HS-5 (cell line): ENCODE measurements at places on chromosomes 5 and 9.

DNA sequence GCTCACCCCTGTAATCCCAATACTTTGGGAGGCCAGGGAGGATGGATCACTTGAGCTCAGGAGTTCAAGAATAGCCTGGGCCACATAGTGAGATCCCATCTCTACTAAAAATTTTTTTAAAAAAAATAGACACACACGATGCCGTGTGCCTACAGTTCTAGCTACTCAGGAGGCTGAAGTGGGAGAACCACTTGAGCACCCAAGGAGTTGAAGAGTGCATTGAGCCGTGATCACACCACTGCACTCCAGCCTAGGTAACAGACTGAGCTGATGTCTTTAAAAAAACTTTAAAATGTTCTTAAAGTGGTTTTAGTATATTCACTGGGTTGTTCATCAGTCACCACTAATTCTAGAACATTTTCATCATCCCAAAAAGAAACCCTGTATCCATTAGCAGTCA lies 51.9 kb upstream of the RNF38 start:
- no peak for DNase-seq

GRCh38 chr9:16184964-16185646 lies 632.3 kb downstream of the CCDC171 start:
- DNase-seq: no peak

DNA sequence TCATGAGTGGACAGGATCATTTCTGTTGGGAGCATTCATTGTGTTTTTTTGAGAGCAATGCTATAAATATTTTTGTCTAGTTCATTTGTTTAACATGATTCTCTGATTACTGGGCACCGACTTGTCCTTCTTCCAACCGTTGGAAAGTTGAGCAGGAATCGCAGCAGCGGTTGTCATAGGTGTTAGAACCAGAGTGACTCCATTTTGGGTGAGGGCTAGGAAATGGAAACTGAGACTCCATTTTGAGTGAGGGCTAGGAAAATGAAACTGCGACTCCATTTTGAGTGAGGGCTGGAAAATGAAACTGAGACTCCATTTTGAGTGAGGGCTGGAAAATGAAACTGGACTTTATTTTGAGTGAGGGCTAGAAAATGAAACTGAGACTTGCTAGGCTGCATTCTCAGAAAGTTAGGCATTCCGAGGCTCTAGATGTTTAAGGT lies 100.6 kb downstream of the ICE1 start:
- peak; percentile 3 for DNase-seq

DNA sequence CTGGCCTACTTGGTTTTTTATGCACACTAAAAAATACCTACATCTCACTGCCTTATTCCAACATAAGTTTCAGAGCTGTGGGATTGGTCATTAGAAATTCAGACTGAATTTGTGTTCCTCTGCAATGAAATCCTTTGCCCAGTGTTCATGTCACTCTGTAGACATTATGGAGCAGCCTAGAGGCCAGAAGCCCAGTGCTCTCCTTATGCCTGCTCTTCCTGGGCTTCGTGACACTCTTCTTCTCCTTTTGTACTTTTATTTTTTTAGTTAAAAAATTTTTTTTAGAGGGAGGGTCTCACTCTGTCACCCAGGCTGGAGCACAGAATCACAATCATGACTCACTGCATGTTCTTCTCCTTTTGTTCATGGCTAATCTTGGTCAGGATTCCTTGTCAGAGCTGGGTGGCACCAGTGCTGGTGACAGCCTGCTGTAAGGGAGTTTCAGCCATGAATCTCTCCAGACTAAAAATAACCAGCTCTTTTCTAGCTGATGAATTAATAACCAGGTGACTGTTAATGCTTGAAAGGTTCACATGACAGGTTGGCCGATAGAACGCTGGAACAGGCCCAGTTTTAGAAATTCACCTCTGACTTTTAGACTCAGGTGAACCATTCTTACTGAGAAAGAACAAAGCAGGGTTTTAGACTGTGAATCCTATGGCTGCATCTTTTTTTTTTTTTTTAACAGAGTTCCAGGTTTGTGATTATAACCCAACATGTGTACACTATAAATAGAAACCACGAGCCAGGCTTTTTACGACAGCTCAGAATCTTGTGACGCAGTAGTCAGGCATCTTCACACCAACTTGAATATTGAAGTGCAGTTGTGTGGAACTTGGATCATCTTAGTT lies 34.1 kb upstream of the C5orf47 start:
- DNase-seq: peak; percentile 24

DNA sequence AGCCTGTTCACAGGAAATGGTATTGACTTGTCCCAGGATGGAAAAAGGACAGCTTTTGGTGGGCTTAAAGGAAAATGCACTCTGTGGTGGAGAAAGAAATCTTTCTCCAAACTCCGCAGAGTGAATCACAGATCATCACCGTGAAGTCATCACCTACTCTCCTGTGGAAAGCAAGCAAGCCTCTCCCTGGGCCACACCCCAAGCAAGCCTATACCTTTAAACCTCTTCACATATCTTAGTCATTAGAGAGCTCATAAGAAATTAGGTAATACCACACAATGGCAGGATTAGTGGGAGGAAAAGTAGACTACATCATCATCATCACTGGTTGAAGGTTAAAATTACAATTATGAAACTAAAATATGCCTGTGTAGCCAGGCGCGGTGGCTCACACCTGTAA lies 23.2 kb downstream of the TLE1 start:
- DNase-seq: no peak

DNA sequence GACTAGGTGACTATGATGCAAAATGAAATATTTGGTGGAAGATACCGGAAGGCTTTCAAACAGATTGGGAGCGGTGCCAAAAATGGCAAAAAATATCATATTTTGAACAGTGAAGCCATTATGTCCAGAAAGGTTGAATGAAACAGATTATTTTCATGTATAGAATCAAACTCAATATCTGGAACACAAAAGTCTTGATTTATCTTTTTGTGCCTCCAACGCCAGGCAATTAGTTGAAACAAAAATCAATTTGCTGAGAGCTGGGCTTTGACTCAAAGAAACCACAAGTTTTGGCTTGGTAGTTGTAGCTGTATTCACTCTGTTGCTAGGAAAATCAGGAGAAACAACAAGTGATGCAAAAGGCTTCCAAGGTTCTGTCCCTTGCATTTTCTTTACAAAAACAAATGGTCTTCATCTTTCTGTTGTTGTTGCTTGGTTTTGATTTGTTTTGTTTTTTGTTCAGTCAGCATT lies 421.7 kb upstream of the TYRP1 start:
- no peak for DNase-seq

GRCh38 chr5:100518377-100518776 lies 16.8 kb upstream of the FAM174A start:
- DNase-seq: no peak

DNA sequence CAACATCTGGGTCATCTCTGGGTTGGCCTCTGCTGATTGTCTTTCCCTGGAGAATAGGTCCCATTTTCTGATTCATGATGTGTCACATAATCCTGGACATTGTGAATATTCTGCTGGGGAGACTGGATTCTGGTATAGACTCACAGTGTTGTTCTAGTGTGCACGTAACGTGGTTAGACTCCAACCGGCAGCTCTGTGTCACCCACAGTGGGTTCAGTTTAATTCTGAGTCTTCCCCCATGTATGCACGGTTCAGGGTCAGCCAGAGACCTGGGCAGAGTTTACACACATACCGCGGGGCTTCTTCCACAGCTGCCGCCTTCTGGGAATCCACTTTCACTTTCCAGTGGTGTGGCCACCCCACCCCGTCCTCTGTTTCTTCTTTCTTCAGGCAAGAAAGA lies 38.0 kb upstream of the LRRC14B start:
- DNase-seq: no peak

- DNase-seq: no peak
These were observed 117.2 kb upstream of the PHYKPL start for GRCh38 chr5:178349625-178350353.

DNA sequence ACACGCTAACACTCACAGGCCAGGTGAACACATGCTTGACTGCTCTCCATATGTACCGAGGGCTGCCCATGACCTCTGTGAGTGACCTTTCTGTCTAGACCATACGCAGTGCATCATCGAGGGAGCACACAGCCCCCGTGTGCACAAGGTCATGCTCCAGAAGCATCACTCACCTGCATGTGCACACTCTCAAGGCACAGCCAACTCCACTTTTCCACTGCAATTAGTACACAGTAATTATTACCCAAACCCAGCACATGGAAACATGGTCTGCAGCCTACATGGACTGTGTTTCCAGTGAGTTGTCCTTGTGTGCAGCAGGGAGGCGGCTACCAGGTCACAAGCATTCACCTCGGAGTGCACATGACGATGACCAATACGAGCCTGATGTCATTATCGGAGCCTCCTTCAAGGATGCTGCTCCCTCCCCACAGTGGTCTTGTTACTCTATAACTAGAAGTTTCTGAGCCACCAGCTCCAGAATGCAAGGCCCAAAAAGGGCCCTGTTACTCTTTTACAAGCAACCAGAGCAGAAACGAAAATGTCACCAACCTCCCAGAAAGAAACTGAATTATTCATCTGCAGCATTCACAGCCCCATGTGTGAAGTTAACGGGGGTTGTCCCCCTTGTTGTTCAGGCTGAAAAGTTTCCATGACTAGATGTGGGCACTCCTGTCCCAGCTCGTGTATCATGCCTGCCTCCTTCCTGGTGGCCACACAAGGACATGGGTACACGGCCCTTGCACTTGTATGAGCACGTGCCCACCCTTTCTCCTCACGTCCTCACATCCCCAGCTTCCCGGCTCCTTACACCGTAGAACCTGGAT lies 31.2 kb downstream of the SEMA4D start:
- DNase-seq: no peak

DNA sequence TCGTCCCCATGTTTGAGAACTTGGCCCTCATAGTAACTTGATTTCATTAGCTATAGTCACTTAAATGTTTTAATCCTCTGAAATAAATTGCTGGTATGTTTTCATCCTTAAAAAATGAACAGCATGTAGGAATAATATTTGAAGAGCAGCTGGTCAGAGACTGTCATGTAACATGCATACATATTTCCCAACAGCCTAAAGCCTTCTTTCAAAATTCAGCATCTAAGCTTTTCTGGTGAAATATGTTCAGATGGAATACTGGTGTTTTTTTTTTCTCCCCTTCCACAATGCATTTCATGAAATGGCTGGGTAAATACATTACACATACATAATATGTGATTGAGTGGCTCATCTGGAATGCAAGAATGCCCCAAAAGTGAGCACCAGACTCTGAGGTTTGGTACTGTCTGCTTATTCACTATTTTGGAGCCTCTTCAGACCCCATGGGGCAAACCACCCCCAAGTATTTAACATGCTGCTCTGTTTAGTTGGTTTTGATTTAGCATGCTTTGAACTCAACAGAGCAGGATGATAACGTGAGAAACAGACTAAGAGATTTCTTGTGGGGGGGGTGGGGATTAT lies 94.0 kb downstream of the SMARCA2 start:
- no peak for DNase-seq

GRCh38 chr9:7045361-7045760 lies 287.6 kb downstream of the KDM4C start:
- no peak for DNase-seq

- no peak for DNase-seq
These were observed 614 bp upstream of the CPLANE1 start for GRCh38 chr5:37249815-37250164.

- DNase-seq: peak; percentile 53
These were observed 296.7 kb downstream of the ARL15 start for GRCh38 chr5:54013556-54014194.

DNA sequence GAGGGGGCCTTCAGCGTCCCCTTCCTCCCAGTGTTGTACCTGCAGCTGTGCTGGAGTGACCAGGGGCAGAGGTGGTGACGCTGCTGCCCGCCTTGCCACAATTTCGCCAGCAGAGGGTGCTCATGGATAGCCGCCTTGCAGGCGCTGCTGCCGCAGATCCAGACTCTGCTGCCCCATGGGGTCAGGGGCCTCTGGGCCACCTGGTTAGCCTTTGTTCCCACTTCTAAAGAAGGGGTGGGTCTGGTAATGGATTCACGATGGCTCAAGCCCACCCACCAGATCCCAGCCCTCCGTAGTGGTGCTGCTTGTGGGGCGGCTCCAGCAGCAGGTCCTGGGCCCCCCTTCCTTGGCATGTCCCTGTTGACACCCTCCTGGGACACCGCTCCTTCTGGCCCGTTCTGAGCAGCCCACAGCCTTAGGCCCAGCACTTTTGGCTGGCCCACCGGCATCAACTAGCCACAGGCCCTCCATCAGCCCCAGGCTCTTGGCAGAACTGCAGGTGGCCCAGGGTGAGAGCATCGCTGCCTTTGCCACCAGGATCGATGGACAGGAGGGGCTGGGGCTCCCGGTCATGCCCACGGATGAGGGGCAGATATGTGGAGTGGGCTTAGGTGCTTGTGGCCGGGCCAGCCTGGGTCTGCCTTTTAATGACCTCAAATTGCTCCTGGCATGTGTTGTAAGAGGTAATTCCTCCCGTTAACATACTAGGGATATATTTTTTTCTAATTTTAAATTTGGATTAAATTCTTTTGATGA lies 57.2 kb downstream of the COL5A1 start:
- DNase-seq: no peak

GRCh38 chr5:103435136-103435889 lies 127.3 kb downstream of the NUDT12 start:
- DNase-seq: no peak

GRCh38 chr5:113083481-113083880 lies 106.9 kb downstream of the DCP2 start:
- no peak for DNase-seq

GRCh38 chr5:177519463-177520235 lies 2.9 kb upstream of the DDX41 start:
- DNase-seq: no peak

GRCh38 chr9:8660383-8660782 lies 860.8 kb upstream of the DMAC1 start:
- no peak for DNase-seq

DNA sequence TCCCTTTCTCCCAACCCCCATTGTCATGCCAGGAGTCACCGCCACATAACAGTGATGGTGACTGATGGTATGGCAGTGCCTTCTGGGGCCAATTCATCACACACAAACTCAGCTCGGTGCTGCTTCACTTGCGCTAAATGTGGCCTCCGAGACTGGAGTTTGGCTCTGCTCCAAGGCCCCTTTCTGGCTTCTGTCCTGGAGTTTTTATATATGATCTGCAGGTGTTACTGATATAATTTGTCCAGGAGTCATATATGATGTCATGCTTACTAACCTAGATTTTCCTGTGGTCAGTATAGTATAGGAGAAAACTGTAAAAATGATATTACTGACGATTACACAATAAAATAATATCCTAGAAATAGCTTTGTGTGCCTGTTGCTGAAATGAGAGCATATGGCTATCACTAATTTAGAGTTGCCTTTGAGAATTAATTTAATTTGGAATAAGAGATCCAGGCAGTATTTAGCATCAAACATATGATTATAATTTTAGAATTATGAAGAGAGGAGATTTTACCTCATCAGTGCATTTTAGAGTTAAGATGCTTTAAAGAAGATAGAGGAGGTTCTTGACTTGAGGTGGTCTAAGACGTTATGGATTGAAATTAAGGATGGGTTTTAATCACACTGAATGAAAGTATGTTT lies 334.1 kb upstream of the CD180 start:
- no peak for DNase-seq

GRCh38 chr5:116315531-116315930 lies 230.7 kb downstream of the COMMD10 start:
- no peak for DNase-seq

GRCh38 chr9:89538871-89539270 lies 41.0 kb upstream of the SEMA4D start:
- no peak for DNase-seq
